ENCODE measurements at places on chromosomes 11 and 22.

- peak; percentile 28 for DNase-seq
Observed at GRCh38 chr11:34243600-34244464, 114.0 kb downstream of the ABTB2 start.

GRCh38 chr11:8219257-8220021 lies 44.2 kb downstream of the LMO1 start:
- no peak for DNase-seq

DNA sequence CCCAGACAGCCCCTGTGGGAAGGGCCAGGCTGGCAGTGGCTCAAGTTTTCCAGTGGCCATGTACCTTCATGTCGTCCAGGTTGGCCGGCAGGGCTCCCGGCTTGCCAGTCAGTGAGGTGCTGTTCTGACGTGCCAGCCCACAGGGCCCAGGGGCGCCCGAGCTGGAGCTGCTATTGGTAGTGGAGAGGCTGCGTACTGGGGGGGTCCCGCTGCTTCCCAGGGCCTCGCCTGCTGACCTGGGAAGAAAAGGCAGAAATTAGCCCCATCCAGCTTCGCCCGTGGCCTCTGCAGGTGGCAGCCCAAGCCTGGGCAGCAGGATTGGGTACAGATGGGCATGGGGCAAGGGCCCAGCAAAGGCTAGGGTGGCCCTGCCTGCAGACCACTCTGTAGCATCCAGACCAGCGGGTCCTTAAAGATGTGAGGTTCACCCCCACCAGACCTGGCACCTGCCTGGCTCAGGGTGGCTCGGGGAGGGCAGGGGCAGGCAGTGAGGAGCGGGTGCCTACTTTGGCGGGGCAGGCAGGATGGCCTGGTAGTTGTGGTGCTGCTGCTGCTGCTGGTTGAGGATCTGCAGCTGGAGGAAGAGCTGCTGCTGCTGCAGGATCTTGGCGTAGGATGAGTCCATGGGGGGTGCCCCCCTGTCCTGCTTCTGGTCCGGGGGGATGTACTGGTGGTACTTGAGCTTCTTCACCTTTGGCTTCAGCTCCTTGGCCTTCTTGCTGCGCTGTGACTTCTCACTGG lies 50.1 kb downstream of the SGSM3 start:
- no peak for DNase-seq

DNA sequence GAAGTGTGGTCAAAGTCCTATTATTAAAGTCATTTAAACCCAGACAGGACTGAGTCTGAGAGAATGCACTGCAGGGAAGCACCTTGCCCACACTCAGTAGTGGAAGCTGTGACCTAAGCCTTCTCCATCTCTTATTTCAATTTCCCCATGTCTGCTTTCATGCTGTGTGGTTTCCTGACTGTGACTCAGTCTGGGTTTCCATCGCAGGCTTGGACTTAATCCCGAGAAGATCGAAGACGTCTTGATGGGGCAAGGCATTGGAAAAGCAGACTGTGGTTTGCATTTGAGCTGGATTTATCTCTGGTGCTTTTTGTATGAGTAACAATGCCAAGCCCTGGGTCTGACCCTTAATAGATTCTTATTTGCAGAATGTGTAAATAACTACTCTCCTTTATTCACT lies 238.9 kb downstream of the NTM start:
- peak; percentile 8 for DNase-seq

DNA sequence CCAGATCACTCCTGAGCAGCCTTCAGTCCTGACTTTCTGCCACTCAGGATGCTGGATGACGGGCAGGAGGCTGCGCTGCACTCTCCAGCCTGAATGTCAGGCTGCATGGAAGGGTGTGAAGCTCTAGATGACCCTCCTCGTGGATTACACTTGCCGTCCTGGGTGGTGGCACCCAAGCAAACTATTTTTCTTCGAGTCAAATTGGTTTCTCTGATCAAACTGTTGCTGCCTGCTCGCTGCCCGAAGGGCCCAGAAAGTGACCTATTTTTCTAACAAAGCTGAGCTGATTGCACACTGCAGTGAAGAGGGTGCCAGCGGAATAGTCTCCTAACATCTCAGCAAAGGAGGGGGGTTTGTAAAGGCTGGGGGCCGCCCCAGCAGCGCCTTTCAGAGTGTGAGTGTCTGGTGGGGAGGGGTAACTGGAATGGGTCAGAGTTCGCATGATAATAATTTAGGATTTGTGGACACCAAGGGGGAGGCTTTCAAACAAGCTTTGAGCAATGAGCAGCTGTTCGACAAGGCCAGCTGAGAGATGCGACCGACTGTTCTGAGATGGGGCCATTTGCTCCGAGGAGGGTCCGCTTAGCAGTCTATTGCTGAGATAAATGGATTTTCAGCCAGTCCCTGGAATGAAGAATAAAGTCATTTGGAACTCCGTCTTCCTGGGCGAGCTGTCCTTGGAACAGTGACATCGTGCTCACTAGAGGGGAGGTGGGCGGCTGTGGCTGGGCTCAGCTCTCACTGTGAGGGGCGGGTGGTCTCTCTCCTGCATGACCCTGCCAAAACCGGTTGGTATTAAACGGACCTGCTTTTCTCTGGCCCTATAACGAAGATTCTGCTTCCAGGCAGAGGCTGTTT lies 537.6 kb downstream of the BRD1 start:
- no peak for DNase-seq

GRCh38 chr11:57514538-57515331 lies 767 bp downstream of the SLC43A1 start:
- DNase-seq: no peak

Data from HS-5 (cell line).